Activated CD4-positive, alpha-beta T cell treated with anti-CD3 and anti-CD28 coated beads, Interleukin-2, amount 50 U/mL, for 24 hours (primary cell): ENCODE measurements at places on chromosomes 3 and 15.

DNA sequence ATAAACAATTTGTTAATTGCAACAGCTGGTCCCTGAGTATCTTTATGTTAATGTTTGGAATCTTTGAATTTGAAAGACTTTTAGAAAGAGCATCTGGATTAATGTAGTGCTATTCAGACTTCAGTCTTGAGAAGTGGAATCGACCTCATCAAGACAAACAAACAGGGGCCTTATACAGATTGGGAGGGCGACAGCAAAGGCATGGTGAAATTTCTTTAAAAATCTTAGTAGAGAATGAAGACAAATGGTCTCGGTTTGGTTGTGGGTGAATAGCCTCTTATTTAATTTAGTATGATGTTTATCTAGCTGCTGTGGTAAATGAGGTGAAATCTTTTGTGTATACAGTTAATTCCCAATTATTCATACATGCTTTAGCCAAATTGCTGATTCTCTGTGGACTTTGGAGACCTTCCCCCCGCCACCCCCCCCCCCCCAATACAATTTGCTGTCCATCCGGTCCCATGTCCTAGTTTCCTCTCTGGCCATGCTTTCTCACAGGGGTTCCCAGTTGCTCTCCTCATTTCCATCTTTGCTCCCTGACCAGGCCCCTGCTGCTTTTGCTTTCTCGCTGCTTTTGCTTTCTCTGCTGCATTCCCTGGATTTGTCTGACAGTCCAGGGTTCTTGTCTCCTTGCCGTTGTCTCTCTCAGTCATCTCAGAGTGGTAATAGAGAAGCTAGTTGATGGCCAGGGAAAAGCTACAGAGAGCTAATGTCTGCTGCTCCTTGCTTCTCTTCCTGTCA lies 135.3 kb downstream of the FNDC3B start:
- DNase-seq = no peak

- DNase-seq = no peak
Measured at GRCh38 chr3:145333931-145334330, 827.1 kb downstream of the PLOD2 start.

GRCh38 chr3:73556520-73557372 lies 68.0 kb downstream of the PDZRN3 start:
- no peak for DNase-seq

DNA sequence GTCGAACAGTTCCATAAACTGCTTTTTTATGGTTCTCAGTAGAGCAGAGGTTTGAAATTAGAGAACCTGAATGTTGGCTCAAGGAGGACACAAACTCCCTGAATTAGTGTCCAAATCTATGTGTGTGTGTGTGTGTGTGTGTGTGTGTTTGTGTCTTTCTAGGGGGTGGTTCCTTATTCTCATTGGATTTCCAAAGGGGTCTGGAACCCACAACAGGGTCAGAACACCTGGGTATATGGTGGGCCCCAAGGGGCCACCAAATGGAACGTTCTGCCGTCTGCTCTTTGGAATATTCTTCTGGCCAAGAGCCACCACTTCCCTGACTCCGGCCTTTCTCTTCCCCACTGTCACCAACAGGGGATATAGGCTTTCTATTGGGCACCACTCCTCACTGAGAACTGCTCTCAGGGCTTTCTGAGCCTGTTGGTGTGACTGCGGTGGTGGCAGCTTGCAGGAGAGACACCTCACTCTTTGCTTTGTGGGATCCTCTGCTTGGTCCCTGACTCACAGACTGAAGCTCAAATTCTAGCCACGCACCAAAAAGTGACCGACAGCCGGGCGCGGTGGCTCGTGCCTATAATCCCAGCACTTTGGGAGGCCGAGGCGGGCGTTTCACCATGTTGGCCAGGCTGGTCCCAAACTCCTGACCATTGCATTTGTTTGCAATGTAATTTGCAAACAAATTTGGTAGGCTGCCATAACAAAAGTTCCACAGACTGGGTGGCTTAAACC lies 47.5 kb upstream of the IDH2 start:
- no peak for DNase-seq

GRCh38 chr15:70436428-70436827 lies 326.9 kb downstream of the UACA start:
- no peak for DNase-seq

DNA sequence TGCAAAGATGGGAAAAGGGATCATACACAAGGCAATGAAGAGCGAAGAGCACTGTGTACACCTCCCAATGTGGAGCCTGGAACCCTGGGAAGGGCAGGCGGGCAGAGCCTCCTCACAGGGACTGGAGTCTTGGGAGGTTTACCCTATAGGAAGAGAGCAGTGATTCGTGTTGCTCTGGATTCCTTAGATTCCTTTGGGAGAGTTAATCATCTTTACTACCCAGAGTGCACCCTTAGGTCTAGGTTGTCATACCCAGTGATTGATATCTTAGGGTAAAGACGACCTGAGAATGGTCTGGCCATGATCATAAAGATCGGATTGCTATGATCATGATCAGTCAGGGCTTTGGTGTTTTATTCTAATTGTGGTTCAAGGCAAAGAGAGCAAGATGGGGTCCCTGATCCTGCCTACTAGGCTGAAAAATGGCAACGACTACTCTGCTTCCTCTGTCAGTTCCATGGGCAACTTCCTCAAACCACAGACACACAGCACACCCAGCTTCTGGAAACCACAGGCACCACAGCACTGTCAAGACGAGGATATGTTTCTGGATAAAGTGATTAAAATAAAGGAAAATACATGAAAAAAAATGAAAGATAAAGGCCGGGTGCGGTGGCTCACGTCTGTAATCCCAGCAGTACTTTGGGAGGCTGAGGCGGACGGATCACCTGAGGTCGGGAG lies 20.4 kb upstream of the MAP6D1 start:
- DNase-seq = no peak

DNA sequence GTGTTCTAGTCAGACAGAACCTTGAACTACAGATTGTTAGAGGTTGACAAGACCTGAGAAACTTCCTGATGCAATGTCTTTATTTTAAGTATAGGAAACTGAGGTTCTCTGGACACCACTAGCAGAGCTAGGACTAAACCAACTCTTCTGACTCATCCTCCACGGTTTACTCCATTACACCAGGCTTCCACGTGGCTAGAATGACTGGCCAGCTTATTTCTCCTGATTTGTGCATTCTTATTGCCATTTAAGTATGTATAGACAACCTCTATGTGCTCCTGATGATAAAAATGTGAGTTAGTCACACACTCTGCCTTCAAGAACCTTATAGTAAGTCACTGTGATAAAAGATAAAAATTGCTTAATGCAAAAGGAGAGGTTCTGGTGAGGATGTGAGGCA lies 182.7 kb downstream of the MEX3B start:
- no peak for DNase-seq

DNA sequence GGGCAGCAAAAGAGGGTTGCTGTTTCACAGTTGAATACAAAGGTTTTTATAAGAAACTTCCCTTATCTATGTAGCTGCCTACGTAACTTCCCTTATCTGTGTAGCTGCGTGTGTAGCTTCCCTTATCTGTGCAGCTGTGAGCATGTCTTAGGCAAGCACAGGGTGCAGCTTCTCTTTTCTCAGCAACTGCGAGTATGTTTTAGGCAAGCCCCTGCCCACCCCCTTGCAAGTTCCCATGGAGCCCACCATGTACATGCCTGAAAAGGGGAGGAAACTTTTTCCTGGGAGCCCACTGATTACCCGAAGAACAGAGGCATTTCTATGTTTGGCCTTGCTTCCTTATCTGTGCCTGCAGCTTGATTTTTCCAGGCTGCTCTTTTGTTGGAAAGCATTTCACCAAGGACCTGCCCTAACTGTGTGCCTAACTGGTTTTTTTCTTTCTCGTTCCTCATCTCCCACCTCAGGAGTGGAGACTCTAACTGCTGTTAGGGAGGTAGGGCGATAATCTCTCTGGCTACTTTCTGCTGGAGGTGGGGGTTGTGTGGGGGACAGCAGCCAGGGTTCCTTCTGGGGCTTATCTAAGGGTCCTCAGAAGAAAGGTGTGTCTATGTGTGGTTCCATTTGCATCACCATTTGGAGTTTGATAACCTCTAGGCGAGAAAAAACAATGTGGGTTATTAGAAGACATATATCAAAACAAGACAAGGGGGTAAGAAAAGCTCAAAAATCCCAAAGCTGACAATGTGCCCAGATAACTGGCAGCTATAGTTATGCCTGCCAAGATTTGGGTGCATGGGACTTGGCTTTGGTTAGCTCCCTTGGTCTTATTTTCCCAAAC lies 26.0 kb downstream of the SORD start:
- no peak for DNase-seq

GRCh38 chr3:159978353-159978752 lies 10.3 kb upstream of the IL12A start:
- DNase-seq = no peak

- no peak for DNase-seq
Measured at GRCh38 chr3:106398891-106399600, 530.2 kb upstream of the CBLB start.
